ENCODE measurements at places on chromosomes 5 and 9.

- DNase-seq, result no peak
Measured at GRCh38 chr5:6602441-6602840, 30.4 kb downstream of the NSUN2 start.

DNA sequence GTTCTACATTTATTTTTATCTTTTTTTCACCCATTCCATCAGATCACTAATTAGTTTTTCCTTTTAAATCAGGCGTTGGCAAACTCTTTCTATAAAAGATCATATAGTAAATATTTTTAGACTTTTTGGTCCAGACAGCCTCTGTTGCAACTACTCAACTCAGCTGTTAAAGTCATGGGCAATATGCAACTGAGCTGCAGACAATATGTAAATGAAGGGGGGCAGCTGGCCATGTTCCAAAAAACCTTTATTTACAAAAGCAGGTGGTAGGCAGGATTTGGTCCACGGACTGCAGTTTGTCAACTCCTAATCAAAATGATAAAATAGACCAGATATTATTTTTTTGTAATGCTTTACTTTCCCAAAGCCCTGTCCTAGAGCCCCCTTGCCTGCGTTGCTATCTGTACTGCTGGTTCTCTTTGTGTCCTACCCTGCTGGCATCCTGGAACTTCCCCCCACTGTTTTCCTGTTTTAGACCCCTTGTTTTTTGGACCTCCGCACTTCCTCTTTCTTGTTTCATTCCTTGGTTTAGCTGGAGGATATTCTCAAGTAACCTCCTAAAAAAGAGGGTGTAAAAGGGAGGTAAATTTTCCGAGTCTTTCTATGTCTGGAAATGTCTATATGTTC is 24.7 kb upstream of the TNFSF8 start:
- no peak for DNase-seq

- DNase-seq, result no peak
Measured at GRCh38 chr5:133758641-133759040, 146.3 kb upstream of the FSTL4 start.

- no peak for DNase-seq
Measured at GRCh38 chr5:165014439-165014838, 1509.0 kb downstream of the MAT2B start.

DNA sequence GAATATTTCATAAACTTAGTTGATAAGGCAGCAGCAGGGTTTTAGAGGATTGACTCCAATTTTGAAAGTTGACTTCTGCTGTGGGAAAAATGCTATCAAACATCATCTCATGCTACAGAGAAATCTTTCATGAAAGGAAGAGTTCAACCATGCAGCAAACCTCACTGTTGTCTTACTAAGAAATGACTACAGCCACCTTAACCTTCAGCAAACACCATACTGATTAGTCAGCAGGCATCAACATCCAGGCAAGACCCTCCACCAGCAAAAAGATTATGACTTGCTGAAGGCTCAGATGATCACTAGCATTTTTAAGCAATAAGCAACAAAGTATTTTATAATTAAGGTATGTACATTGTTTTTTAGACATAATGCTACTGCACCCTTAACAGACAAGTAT is 7.6 kb downstream of the TMEM174 start:
- no peak for DNase-seq

- no peak for DNase-seq
Measured at GRCh38 chr9:135307300-135307699, 172.3 kb upstream of the PPP1R26 start.
